T-helper 17 cell (primary cell): ENCODE measurements at places on chromosomes 3 and 15.
A peak's percentile ranks its signal among the peaks of the same experiment; 100 is the strongest.

GRCh38 chr3:89851974-89852621, 744.7 kb downstream of the EPHA3 start:
- no peaks in the 10 kb centered on the region for H3K27me3 ChIP-seq
- no peaks in the 10 kb centered on the region for H3K4me1 ChIP-seq
- no peak overlapping the region for H3K4me3 ChIP-seq
- DNase-seq: no peak
- no peaks in the 10 kb centered on the region for H3K36me3 ChIP-seq
- H3K27ac ChIP-seq: no peak overlapping the region

GRCh38 chr3:121852256-121852655, 17.2 kb downstream of the EAF2 start:
- H3K27ac ChIP-seq: no peak overlapping the region
- H3K27me3 ChIP-seq: no peaks in the 10 kb centered on the region
- no peak overlapping the region for H3K4me3 ChIP-seq
- no peak for DNase-seq

DNA sequence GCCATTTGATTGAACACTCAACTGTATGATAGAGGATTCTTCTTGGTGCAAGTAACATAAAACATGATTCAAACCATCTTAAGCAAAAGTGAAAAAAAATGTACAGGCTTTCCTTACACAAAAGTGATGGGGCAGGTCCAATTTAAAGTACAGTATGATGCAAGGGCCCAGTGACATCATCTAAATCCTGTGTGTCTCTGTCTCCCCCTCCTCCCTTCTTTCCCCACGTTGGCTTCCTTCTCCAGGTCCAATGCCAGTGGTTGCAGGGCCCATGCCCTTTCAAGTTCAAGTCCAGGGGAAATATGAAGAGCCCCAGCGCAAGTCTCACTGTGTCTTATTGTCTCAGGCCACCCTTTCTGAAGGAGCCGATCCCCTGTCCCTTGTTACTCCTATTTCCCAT, 332.3 kb downstream of the SHQ1 start:
- no peak for DNase-seq
- H3K4me1 ChIP-seq: no peaks in the 10 kb centered on the region
- peaks cover 4% of the 10 kb centered on the region for H3K27me3 ChIP-seq
- no peaks in the 10 kb centered on the region for H3K36me3 ChIP-seq

GRCh38 chr3:150345021-150345538, 63.0 kb upstream of the TSC22D2 start:
- DNase-seq: no peak
- peaks cover 56% of the 10 kb centered on the region for H3K27me3 ChIP-seq
- H3K36me3 ChIP-seq: no peaks in the 10 kb centered on the region

DNA sequence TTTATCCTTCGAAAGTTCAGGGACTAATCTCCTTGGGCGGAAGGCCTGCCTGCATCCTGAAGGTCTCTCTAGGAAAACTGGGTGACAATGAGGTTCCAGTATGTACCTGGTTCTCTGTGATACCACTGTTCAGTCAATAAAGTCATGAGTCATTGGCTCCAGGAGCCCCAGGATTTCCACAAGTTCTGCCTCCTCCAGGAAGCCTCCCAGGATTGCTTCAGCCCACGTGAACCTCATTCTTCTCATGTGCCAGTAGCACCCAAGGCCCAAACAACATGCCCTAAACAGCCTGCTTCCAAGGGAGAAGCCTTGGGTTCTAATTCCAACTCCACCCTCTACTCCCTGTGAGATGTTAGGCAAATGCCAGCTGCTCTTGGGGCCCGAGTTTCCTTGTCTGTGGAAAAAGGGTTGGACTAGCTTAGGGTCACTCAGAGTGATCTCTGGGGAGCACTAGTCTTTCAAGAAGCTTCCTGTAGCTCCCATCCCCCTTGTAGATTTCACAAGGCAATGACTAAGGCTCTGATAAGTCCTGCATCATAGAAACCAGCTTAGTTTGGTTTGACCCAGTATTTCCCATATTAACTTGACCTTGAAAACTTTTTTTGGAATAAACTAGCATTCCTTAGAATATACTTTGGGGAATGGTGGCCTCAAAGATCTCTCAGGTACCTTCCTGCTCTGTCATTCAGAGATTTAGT, 118.3 kb upstream of the ATP2B2 start:
- H3K27ac ChIP-seq: no peak overlapping the region
- H3K36me3 ChIP-seq: no peaks in the 10 kb centered on the region
- H3K4me3 ChIP-seq: no peak overlapping the region
- no peaks in the 10 kb centered on the region for H3K4me1 ChIP-seq
- peaks cover 42% of the 10 kb centered on the region for H3K27me3 ChIP-seq

DNA sequence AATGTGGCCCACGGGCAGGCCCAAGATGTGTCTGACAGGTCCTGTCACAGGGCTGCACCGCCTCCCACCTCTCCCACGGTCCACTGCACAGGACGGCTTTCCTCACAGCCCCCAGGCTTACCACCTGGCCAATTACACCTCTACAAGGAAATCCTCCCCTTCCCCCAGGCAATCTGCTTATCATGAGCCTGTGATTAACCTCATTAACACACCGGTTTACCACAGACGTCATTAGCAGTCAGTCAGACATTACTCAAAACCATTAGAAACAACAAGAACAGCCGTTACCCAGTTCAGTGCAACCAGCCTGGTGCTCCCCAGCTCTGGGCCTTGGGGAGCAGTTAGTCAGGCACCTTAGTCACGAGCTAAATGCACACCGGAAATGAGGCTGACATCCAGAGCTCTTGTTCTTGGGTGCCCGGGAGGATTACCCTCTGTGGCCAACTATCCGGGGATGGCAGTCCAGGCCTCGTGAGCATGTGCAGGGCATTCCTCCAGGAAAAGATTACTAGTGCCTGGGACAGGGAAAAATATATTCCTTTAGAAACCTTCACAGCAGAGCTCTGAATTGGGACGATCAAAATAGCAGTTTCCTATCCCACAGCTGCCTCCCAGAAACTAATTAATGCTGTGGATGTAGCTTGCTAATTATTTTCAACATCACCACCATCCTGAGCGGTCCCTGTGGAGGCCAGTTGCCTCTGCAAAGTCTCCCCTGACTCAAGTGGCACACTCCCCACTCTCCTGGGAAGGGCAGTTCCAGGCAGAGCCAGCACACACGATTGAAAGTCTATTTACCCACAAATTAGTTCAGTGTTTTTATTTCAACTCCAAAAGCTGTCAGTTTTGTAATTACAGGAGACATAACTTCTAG, 117.4 kb upstream of the ZBED2 start:
- H3K36me3 ChIP-seq: no peaks in the 10 kb centered on the region
- H3K27me3 ChIP-seq: no peaks in the 10 kb centered on the region
- H3K4me3 ChIP-seq: no peak overlapping the region
- H3K4me1 ChIP-seq: peaks cover 12% of the 10 kb centered on the region
- peak overlapping the region; percentile 82 for H3K27ac ChIP-seq

- no peak for DNase-seq
- H3K4me1 ChIP-seq: no peaks in the 10 kb centered on the region
- H3K27ac ChIP-seq: no peak overlapping the region
- H3K4me3 ChIP-seq: no peak overlapping the region
- no peaks in the 10 kb centered on the region for H3K36me3 ChIP-seq
Observed at GRCh38 chr3:140467796-140468315, 210.0 kb upstream of the TRIM42 start.

GRCh38 chr15:77032052-77032646, 37.2 kb downstream of the PSTPIP1 start:
- peaks cover 7% of the 10 kb centered on the region for H3K36me3 ChIP-seq
- peak overlapping the region; percentile 45 for H3K27ac ChIP-seq
- H3K4me1 ChIP-seq: peaks cover 16% of the 10 kb centered on the region

DNA sequence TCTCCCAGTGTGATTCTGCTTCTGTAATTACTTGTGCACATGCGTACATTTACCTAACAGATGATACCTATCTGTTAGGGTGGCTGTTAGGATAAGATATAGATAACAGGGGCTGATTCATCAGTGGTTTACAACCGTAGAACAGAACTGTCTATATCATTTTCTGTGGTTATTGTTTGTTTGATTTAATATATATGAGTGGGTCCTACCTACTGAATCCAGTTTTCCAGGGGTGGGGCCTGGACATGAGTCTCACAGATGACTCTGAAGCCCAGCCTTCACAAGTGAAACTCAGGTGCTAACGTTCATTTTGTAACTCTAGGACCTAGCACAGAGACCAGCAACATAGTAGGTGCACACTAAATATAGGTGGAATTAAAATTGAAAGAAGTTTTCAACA, 10.4 kb upstream of the ACAP2 start:
- peaks cover 11% of the 10 kb centered on the region for H3K4me1 ChIP-seq
- no peak overlapping the region for H3K4me3 ChIP-seq
- H3K27ac ChIP-seq: no peak overlapping the region
- no peak for DNase-seq

- H3K27ac ChIP-seq: no peak within 1 kb of the TSS
- DNase-seq: no peak
- H3K4me1 ChIP-seq: peaks cover 6% of the 10 kb centered on the region
- H3K4me3 ChIP-seq: peak within 1 kb of the TSS; percentile 80
Observed at GRCh38 chr3:36763850-36764703, at the start of gene DCLK3. Gene DCLK3, minus strand, starts transcription at chr3:36764553. Its CDS starts 290 bp downstream, at chr3:36764263.

GRCh38 chr3:119240101-119240590, 532 bp downstream of the B4GALT4 start:
- DNase-seq: no peak
- H3K4me1 ChIP-seq: peaks cover 23% of the 10 kb centered on the region
- no peaks in the 10 kb centered on the region for H3K27me3 ChIP-seq
- peaks cover 2% of the 10 kb centered on the region for H3K36me3 ChIP-seq
- H3K4me3 ChIP-seq: peak overlapping the region; percentile 92

DNA sequence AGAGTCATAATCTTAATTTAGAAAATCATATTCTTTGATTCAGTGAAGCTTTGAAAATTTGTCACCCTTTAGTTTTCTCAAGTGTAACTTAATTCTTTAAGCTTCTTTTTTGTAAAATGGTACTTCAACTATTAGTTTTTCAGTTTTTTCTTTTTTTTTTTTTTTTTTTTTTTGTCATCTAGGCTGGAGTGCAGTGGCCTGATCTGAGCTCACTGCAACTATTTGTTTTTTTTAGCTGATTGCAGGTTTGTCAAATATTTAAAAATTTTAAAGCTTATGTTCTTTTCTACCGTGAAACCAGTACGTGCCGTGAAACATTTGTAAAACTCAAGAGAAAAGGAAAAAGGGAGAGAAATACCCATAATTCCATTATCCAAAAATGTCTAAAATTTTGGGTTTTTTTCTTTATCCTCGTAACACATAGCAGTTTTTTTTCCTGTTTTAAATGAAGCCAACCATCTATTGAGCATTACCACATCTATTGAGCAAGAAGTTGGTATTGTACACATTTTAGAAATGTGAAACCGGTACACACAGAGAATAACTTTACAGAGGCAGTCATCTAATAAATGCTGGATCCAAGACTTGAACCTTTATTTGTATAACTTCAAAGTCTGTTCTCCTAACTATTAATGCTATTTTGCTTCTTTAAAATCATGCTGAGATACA, 25.7 kb downstream of the ECT2 start:
- DNase-seq: no peak
- no peak overlapping the region for H3K27ac ChIP-seq
- H3K27me3 ChIP-seq: no peaks in the 10 kb centered on the region
- H3K4me3 ChIP-seq: no peak overlapping the region
- H3K4me1 ChIP-seq: peaks cover 2% of the 10 kb centered on the region

DNA sequence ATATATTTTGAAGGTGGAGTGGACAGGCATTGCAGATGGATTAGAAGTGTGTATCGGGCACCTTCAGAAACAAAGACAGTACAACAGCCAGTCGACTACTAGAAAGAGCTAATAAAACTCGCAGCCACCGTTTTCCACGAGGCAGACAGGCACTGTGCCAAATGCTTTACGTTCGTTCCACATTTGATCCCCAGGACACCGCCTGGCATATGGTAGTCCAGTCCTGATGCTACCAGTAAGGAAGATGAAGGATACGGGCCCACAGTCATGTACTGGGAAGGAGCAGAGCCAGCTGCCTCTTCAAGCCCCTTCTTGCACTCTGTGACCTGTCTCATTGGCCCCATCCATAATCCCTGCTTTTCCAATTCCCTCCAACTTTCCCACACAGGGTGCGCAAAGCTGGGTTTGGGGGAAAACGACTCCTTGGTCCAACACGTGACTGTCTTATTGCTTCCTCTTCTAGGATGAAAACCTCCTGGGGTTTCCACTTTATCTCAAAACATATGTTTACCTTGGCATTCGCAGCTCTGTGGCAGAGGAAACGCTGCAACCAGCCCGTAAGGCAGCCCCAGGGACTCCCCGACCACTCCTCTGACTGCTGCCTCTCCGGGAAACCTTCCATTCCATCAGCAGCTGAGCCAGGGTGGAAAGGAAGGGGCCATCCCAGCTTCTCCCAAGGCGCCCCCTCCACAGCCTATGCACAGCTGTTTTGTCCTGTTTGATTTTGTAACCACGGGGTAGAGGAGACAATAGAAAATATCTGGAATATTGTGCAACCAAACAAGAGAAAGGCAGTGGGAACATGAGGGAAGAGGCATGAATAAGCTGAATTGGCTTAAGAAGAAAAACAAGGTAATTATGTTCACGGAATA, 107.4 kb downstream of the ADAMTS17 start:
- H3K27ac ChIP-seq: no peak overlapping the region
- DNase-seq: no peak
- H3K4me1 ChIP-seq: peaks cover 16% of the 10 kb centered on the region
- no peak overlapping the region for H3K4me3 ChIP-seq
- H3K36me3 ChIP-seq: peaks cover 3% of the 10 kb centered on the region

GRCh38 chr3:169813278-169813677, 574 bp upstream of the LRRC34 start:
- no peaks in the 10 kb centered on the region for H3K36me3 ChIP-seq
- H3K27me3 ChIP-seq: peaks cover 14% of the 10 kb centered on the region
- no peak for DNase-seq
- peak overlapping the region; percentile 94 for H3K4me3 ChIP-seq

GRCh38 chr3:49747792-49748480, 24.2 kb upstream of the GMPPB start:
- peaks cover 13% of the 10 kb centered on the region for H3K4me1 ChIP-seq
- H3K27ac ChIP-seq: peak overlapping the region; percentile 54
- H3K4me3 ChIP-seq: no peak overlapping the region
- no peaks in the 10 kb centered on the region for H3K27me3 ChIP-seq

GRCh38 chr3:58539626-58540025, 2.6 kb upstream of the ACOX2 start:
- no peaks in the 10 kb centered on the region for H3K36me3 ChIP-seq
- peaks cover 12% of the 10 kb centered on the region for H3K4me1 ChIP-seq

DNA sequence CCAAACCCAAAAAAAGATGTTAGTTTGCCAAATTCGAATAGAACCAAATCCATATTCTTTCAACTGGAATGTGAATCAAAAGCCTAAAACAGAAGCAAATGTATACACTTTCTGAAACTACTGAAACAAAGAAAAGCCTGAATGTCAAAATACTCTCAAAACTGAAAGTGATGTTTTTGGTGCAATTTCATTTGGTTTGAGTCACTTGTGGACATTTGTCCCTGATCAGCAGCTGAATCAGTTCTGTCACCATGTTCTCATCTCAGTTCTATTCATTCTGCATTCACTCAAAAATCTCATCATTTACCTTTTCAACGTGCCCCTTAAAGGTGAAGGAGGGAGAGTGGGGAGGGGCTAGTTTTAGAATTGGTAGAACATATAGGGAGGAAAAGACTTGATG, 266.8 kb downstream of the ABHD5 start:
- peaks cover 64% of the 10 kb centered on the region for H3K27me3 ChIP-seq
- no peak overlapping the region for H3K4me3 ChIP-seq
